ENCODE measurements at places on chromosomes 12 and 14.

- no peak for DNase-seq
Measured at GRCh38 chr14:65993103-65993502, 493.1 kb upstream of the CCDC196 start.

- DNase-seq: no peak
Measured at GRCh38 chr14:42629553-42629952, 1022.9 kb downstream of the LRFN5 start.

- DNase-seq: no peak
Measured at GRCh38 chr12:7151532-7151931, 21.4 kb downstream of the CLSTN3 start.

GRCh38 chr12:54983536-54984101 lies 943 bp downstream of the TESPA1 start:
- no peak for DNase-seq

- DNase-seq: no peak
Measured at GRCh38 chr12:49767333-49767732, 26.0 kb downstream of the TMBIM6 start.

- DNase-seq: no peak
Measured at GRCh38 chr14:53958628-53959027, 2.0 kb upstream of the BMP4 start.

DNA sequence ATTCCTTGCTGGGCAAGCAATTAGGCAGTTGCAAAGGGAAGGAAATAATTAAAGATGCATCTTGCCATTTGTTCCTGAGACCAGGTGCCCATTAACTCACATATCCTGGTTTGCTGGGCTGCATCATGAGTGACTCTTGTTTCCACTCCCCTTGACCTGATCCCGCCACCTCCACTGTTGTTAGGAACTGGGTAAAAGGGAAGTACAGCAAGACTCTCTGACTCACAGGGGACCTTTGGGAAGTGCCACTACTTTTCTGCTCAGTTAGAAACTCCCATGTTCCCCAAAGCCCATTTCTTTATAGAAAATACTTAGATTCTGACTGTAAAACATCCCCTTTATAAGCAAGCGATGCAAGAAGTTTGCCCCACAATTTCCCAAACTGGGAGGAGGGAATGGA lies 186.0 kb upstream of the BCL2L14 start:
- DNase-seq: no peak

DNA sequence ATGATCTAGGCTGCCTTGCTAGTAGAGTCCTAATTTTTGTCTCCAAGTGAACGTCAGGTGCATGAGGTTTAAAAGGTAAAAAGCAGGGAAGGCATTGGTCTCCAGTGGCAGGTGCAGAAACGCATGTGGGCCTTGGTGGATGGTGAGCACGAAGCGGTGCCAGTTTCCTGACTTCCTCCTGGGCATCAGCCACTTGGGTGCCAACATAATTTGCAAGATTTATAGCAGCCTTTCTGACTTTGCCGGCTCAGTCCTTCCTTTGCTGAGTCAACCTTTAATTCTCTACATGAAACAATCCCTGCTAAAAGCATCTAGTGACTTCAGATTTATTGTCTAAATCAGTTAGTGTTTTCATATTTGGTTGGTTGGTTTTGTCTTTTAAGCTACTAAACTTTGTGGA lies 355.7 kb upstream of the TMEM132C start:
- DNase-seq: no peak

- DNase-seq: no peak
Measured at GRCh38 chr12:14514946-14515345, 52.7 kb downstream of the PLBD1 start.

DNA sequence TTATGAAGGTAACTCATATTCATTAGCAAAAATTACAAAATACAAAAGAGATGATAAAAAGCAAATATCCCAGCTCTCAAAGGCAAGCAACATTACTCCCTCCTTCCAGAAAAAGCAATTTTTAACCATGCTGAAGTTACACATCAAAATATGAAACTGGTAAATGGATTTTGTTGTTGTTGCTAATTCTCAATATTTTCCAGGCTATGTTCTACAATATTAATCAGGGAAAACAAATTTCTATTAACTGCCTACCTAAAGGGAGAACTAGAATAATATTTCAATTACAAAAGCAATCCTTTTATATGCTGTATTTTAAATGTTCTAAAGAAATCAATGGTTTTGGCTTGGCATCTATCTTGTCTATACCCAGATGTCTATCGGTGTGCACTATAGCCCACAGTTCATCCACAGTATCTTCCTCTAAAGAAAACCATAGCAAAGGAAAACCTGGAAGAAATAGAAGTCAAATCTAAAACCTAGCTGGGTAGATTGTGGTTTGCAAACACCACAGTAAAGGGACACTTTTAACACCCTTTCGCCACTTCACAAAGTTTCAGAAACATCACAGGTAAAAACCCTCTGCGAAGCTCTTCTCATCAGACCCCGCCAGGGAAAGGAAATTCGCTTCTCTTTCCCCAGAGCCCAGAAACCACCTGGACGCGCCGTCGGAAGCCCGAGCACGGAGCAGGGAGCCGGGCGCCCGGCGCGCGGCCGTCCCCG lies 32.0 kb downstream of the TC2N start:
- DNase-seq: no peak

GRCh38 chr14:50320283-50320682 lies 8.2 kb downstream of the DMAC2L start:
- DNase-seq: no peak

- DNase-seq: no peak
Measured at GRCh38 chr12:104136577-104136976, 1.4 kb downstream of the NFYB start.

- DNase-seq: no peak
Measured at GRCh38 chr12:52004042-52004648, 2.6 kb upstream of the TAMALIN start.

- peak; percentile 94 for DNase-seq
Measured at GRCh38 chr12:31325877-31326631, at the start of gene SINHCAF. Gene SINHCAF, minus strand, starts transcription at chr12:31326150. Its CDS starts 27,946 bp downstream, at chr12:31298204.

- DNase-seq: no peak
Measured at GRCh38 chr14:61183196-61183885, 97.8 kb downstream of the TMEM30B start.

DNA sequence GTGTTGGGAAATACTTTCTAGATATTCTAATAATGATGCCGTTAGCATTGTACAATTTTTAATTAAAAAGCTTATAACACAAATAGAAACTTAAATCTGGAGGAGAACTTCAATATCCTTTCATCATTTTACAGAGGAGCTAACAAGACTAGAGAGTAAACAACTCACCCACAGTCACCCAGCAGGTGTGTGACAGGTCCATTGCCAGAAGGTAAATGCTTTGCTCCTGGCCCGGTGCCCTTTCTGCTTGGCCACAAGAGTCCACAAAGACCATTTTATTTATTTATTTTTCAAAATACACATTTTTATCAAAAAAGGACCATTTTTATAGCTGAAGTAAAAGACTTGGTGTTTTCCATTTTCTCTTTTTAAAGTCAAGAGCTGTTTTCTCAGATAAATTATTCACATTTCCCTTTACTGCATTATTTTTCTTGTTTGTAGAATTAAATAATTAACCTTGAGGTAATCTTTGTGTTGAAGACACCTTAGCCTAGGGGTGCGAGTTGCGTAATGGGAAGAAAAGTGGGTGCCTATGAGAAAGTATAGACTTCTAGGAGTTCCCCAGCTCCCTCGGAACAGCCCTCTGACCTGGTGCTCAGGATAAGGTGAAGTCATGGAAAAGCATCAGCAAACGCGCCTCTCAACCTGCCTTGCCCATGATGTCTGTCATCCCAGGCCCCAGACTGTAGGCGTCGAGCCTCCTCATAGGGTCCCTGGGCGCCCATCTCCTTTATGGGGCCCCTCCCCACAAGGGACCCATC lies 26.3 kb upstream of the AMIGO2 start:
- DNase-seq: no peak

GRCh38 chr12:113403435-113404415 lies at the start of gene SDS:
Gene SDS, minus strand, starts transcription at chr12:113403887. Its CDS starts 4,179 bp downstream, at chr12:113399708.
- no peak for DNase-seq

- no peak for DNase-seq
Measured at GRCh38 chr14:94945615-94946014, 175.7 kb upstream of the GSC start.

DNA sequence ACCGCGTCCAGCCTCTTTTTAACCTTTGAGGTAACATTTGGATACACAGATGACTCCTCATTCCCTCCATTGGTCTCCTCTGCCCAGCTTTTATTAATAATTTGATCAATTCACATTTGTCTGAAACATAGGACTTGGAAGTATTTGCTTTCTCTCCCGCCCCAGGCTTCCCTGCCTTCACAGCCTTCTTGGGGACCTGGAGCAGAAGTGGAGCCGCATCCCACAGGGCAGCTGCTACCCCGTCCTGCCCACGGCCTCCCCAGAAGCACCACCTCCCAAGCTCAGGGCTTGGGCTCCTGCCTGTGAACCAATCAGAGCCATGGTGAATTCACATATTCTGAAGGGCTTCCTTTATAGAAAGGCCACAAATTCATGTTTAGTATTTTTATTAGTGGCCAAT lies 97.6 kb downstream of the PIWIL1 start:
- DNase-seq: no peak
